Activated T-helper 1 cell treated with Interleukin-2 at 50 U/mL for 16 hours (primary cell): ENCODE measurements at places on chromosomes 3 and 15.

DNA sequence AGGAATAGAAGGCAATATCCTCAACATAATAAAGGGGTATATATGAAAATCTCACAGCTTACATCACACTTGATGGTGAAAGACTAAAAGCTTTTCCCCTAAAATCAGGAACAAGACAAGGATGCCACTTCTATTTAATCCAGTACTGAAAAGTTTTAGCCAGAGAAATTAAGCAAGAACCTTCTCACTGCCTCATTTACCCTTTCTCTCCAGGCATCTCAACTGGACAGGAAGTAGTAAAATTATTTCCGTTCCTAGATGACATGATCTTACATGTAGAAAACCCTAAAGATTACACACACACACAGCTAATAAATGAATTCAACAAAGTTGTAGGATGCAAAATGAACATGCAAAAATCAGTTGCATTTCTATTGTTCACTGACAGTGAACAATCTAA, 11.2 kb downstream of the SCAP start:
- DNase-seq: no peak

DNA sequence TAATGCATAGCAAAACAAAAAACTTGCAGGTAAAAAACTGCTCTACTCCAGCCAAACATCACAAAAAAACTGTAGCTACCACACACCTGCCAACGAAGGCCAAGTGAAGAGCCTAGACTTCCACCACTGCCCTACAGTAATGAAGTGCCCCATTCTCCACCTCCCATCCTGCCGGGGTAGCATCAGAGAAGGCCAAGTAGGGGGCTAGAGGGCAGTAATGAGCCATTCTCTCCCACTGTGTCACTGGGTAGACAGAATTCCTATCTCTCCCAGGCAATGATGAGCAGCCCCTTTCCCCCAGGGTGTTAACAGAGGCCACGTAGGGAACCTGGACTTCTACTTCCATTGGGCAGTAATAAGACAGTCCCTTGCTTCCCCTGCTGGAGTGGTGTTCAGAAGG, 9.5 kb downstream of the SEC22C start:
- DNase-seq: no peak

DNA sequence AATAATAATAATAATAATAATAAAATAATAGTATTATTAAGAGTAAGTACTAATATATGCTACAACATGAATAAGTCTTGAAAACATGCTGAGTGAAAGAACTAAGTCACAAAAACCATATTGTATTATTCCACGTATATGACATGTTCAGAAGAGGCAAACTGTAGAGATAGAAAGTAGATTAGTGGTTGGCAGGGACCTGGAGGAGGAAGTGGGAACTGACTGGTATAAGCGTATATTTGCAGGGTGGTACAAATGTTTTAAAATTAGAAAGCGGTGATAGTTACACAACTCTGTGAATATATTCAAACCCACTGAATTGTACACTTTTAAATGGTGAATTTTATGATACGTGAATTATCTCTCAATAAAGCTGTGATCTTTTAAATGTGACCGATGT, 32.8 kb downstream of the LRRK1 start:
- DNase-seq: no peak

- DNase-seq: no peak
Observed at GRCh38 chr3:15279671-15280402, 52.5 kb downstream of the SH3BP5 start.

GRCh38 chr3:28859897-28860296, 421.0 kb upstream of the RBMS3 start:
- DNase-seq: no peak

- peak; percentile 24 for DNase-seq
Observed at GRCh38 chr3:194487289-194488054, 670 bp upstream of the ATP13A3 start.

DNA sequence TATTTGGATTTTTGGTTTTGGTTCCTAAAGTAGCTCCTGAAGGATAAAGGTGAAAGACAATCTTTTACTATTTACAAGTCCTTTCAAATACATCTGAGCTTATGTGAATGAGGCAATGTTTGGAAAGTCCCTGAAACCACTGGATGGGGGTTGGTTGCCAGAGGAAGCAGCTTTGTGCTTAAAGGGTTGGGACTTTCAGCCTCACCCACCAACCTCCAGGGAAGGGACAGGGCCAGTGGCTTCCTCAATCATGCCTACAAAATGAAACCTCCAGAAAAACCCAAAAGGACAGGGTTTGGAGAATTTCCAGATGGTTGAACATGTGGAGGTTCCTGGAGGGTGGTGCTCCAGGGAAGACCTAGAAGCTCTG, 20.9 kb upstream of the ABHD17C start:
- no peak for DNase-seq

DNA sequence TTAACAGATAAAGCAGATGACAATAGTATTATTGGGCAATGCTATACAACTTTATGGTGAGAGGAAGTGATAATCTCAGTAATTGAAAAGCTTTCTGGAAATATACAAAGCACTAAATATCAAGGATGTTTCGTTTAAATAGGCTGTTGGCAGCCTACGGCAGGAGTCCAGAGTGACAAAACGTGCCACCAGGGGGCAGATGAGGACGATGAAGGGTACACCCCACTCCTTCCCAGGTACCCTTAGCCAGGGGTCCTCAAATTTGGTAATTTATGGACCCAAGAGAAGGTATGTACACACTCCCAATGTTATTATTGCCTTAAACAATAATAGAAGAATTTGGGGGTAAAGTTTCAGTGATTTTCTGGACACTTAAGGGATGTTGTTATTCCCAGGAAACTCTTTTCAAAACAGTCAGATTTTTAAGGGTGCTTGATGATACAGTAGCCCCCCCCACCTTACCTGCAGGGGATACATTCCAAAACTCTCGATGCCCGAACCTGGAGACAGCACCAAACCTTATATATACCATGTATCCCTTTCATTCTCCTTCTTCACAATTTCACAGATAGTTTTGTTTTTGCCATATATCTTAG, 1.4 kb upstream of the MAGEL2 start:
- no peak for DNase-seq

DNA sequence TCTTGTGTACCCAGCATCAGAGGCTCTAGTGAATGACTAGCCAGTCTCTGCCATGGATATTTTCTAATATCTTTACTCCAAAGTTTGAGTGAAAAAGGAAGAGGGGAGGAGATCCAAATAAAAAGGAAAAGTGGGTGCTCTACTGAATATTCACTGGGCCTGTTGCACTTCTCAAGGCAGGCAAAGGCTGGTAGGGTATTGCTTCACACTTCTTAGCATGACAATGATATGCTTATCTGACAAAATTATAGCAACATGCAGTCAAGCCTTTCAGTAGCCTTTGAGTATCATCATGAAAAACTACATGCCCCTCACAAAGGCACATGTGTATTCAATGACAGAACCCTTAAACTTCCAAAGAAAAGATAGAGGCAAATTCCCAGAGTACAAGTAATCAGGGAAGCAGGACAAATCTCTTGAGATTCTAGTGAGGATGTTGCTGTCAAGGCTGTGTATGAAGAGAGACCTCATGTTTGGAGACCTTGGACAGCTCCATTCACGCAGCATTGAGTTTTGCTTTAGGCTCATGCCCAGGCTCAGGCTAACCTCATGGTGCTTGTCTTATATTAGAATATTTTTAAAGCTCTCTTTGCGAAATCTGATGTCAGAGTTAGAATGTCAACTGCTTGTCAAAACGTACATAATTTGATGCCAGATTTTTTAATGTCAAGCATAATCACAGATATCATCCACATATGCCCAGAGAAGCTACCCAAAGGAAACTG, 506.9 kb downstream of the OCA2 start:
- DNase-seq: no peak

- no peak for DNase-seq
Observed at GRCh38 chr3:161914703-161915417, 418.3 kb downstream of the OTOL1 start.

- DNase-seq: no peak
Observed at GRCh38 chr3:14649466-14649865, 2.1 kb upstream of the CCDC174 start.

- DNase-seq: no peak
Observed at GRCh38 chr15:33860754-33861153, 107.5 kb upstream of the CHRM5 start.

DNA sequence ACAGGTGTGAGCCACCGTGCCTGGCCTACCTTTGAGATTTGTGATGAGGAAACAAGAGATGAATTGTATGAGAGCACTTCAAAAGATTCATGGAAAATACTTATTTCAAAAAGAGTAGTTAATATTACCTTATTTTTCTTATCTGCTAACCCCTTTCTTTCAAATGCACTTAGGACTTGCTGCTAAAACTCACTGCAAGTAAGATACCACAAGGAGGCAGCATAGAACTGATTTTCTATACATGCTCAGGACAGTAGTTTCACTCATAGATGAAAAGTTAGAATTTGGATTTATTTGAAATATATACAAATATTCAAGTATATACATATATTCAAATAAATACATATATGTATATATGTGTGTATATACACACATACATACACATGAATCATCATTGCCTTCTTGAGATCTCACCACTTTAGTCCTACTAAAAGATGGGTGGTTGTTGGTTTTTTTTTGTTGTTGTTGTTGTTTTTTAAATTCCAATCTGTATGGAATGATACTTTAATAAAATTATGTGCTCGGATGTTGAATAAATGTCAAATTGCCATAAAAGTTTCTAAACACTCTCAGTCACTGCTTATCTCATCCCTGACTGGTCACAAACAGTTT, 2.4 kb downstream of the CCNDBP1 start:
- no peak for DNase-seq

DNA sequence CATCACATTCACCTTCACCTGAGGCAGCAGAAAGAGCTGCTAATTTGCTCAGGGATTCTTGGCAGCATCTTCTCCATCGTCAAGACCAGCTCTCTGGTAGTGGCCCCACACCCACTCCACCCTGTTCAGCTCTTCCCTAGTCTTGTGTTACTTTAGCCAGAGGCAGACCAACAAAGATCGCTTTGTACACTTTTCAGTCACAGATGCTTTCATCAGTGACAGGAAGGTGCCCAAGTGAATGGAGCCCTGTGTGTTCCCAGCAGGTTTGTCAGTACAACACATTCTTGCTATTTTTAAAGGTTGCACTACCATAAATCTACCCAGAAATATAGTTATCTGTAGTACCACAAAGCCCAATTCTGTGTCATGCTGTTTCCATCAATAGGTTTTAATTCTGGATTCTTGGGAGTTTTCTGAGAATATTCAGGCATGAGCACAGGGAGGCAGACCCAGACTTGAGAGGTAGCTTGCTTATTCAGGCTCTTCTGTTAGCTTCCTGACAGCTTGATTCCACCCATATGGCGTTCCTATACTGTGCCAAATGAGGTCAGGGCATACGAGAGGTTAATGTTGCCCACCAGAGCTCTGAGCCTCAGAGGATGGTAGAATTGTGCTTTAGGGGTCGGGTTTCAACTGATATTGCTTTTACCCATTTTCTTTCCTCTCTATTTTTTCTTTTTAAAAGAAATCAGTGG, 109.8 kb upstream of the MANF start:
- DNase-seq: no peak

- no peak for DNase-seq
Observed at GRCh38 chr3:71634671-71635070, 51.1 kb upstream of the FOXP1 start.

DNA sequence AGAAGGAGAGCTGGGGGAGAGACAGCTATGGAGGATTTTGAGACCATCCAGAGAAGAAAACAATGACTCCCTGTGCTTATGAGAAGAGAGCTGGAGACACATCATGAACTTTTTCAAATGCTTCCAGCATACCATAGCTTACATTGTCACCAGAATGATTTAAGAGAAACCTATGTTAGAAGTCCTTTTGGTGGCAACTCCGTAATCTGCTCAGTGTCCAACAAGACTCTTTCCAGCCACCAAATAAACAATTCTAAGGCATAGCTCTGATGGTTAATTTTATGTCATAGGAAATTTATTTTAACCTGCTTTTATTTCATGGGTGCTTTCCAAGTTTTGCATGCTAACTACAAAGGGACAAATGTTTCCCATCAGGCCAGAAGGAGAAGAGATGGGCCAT, 200.3 kb upstream of the MCTP2 start:
- DNase-seq: no peak

- DNase-seq: no peak
Observed at GRCh38 chr3:181739628-181740027, 27.9 kb downstream of the SOX2 start.

DNA sequence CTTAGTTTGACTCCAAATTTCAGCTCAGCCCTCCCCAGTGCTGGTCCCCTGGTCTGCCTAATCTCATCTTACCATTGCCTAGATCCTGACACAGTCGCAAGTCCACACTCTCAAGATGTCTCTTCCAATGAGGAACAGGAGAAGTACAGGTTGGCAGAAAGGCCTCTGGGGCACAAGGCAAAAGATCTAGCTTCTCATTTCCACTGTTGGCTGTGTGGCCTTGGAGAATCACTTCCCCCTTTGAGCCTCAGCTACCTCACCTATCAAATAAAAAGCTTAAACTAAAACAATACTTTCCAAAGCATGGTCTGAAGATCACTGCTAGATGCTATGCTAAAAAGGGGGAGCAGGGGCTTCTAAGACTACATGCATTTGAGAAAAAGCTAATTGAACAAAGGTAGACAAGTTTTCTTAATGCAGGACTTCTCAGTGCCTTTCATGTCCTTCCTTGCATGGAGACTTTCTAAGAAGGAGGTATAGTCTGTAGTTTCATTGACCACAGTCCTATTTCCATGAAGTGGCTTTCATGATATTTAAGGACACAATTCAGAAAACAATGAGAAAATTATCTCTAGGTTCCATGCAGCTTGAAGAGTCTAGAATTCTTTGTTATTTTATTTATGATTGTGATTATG, 118.0 kb upstream of the RAD18 start:
- no peak for DNase-seq

DNA sequence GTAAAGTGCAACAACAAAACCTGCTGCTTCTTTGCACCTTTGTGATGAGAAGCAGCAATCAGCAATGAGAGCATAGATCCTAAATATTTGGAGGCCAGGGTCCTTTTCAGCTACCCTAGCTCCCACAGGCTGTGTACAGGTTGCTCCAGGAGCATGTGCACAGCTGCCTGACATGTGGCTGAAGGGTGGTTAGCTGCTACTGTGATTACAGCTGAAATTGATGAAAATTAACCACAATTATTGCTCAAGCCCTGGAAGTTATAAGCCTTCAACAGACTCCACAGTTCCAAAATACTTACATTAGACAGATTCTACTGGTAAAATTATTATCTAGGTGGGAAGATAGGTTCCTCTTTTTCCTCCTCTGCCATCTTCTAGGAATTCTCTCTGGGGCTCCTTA, 28.5 kb downstream of the COMMD2 start:
- no peak for DNase-seq

DNA sequence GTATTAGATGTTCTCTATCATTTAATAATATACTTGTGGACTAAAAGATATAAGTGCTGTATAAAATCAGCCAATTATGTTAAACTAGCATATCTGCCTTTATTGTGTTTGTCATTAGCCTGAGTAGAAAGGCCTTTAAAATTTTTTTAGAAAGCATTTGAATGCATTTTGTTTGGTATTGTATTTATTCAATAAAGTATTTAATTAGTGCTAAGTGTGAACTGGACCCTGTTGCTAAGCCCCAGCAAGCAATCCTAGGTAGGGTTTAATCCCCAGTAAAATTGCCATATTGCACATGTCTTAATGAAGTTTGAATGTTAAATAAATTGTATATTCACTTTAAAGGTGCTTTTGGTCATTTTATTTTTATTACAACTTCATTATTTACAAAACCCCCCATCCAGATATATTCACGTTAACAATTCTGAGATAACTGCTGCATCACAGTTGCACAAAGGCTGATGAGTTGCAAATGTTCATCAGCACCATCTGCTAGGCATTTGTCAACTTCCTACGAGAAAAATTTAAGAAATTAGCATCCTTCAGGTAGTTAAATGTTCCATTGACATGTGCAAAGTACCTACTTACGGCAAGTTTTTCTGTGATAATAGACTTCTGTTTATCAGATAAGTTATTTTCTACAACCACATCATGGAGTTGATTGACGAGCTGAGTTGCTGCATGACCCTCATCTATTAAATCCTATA, 6.3 kb downstream of the EIF4A2 start:
- DNase-seq: no peak
